ENCODE measurements at places on chromosomes 4 and X. TPM values are rescaled to one million over a fixed set of nuclear protein-coding genes. Genes with fewer than 3 reads are reported as not detected.
A peak's percentile ranks its signal among the peaks of the same experiment; 100 is the strongest.

DNA sequence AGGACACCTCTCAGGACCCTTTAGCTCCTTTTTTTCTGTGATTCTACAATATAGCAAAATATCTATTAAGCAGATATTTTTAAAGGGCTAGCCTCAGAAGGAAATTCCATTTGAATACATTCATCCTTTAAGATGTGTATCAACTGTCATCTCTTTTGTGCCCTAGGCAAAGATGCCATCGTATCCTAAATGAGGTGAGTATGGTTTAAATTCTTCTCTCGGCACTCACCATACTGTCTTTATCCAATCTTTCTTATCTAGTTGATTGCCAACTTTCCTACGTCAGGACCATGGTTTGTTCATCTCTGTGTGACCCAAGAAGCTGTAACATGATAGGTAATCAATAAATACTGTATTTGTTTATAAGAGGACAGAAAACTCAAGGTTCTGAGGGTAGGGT, 176.0 kb downstream of the LDB2 start:
- no peak for DNase-seq
- no peaks in the 10 kb centered on the region for H3K36me3 ChIP-seq
- peaks cover 6% of the 10 kb centered on the region for H3K4me1 ChIP-seq
- no peaks in the 10 kb centered on the region for H3K27me3 ChIP-seq
- no peak overlapping the region for H3K27ac ChIP-seq
- H3K4me3 ChIP-seq = no peak overlapping the region

DNA sequence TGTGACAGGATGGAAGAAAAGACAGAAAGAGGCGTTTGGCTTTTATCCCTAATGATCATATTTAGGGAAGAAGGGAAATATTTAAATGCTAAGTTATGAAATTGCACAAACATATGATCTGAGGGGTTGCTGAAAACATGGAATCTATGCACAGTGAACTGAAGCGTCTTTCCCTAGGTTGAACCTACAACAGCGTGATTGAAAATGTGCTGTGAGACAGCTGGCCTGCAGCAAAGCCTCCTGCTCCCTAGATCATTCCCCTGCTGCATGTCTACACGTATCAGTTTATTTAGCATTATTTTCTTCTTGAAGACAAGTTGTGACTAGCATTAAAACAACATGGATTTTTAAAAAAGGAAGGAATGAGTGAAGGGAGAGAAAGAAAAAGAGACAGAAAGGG, 272.5 kb upstream of the TRAM1L1 start:
- H3K4me1 ChIP-seq = peaks cover 11% of the 10 kb centered on the region
- no peak for DNase-seq
- no peak overlapping the region for H3K4me3 ChIP-seq
- no peaks in the 10 kb centered on the region for H3K36me3 ChIP-seq

FABP2 gene
- 5.5 TPM for total RNA-seq

NFKB1 gene
- 17.1 TPM for total RNA-seq

GRCh38 chrX:31508338-31508737, 436.5 kb upstream of the FTHL17 start:
- no peaks in the 10 kb centered on the region for H3K36me3 ChIP-seq
- peak; percentile 87 for DNase-seq
- peak overlapping the region; percentile 44 for H3K27ac ChIP-seq
- H3K4me1 ChIP-seq = no peaks in the 10 kb centered on the region
- H3K27me3 ChIP-seq = no peaks in the 10 kb centered on the region

Data from cardiac muscle cell (in vitro differentiated cells and primary cell).